Endothelial cell of umbilical vein (primary cell): ENCODE measurements at places on chromosomes 1 and 21. TPM values are rescaled to one million over a fixed set of nuclear protein-coding genes. Genes with fewer than 3 reads are reported as not detected.

Gene CLDN8
- not detected in 2 replicates for total RNA-seq

Gene ATP6V1G3
- total RNA-seq: not detected in 2 replicates

Gene SELENBP1
- total RNA-seq: 12.4 and 18.0 TPM in 2 replicates

Gene CAP1
- 415 and 427 TPM in 2 replicates for total RNA-seq

Gene FMN2
- not detected in 2 replicates for total RNA-seq

Gene FASLG
- not detected in 2 replicates for total RNA-seq

Gene EDARADD
- not detected in 2 replicates for total RNA-seq
